ENCODE measurements at places on chromosomes 6 and 20.
A peak's percentile ranks its signal among the peaks of the same experiment; 100 is the strongest.

- peak; percentile 75 for DNase-seq
- peaks cover 10% of the 10 kb centered on the region for H3K36me3 ChIP-seq
- H3K27ac ChIP-seq, result peak overlapping the region; percentile 72
- H3K4me1 ChIP-seq, result peaks cover 54% of the 10 kb centered on the region
- peaks cover 27% of the 10 kb centered on the region for H3K27me3 ChIP-seq
These were observed 497.9 kb upstream of the JARID2 start for GRCh38 chr6:14747881-14748520.

DNA sequence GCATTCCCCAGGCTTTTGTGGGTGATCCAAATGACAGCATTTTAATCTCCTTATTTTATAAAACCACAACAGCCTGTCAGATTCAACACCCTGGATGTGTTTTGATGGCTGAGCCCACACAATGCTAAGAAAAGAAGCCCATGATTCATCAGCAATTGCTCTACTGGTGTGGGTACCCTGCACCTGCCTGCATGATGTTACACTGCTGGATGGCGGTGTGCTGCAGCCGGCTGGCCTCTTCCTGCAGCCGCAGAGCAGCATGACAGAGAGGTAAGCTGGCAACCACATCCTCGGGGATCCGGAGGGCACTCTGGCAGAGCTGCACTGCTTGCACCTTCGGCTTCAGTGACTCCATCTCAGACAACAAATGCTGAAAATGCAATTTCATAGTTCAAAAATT lies 327.5 kb downstream of the SYNE1 start:
- DNase-seq, result no peak
- no peaks in the 10 kb centered on the region for H3K27me3 ChIP-seq

- peak; percentile 78 for DNase-seq
- H3K27me3 ChIP-seq, result no peaks in the 10 kb centered on the region
- no peaks in the 10 kb centered on the region for H3K36me3 ChIP-seq
- H3K4me1 ChIP-seq, result peaks cover 37% of the 10 kb centered on the region
- peak overlapping the region; percentile 94 for H3K4me3 ChIP-seq
- no peak overlapping the region for H3K27ac ChIP-seq
These were observed 101.5 kb downstream of the NOL4L start for GRCh38 chr20:32483351-32484224.

DNA sequence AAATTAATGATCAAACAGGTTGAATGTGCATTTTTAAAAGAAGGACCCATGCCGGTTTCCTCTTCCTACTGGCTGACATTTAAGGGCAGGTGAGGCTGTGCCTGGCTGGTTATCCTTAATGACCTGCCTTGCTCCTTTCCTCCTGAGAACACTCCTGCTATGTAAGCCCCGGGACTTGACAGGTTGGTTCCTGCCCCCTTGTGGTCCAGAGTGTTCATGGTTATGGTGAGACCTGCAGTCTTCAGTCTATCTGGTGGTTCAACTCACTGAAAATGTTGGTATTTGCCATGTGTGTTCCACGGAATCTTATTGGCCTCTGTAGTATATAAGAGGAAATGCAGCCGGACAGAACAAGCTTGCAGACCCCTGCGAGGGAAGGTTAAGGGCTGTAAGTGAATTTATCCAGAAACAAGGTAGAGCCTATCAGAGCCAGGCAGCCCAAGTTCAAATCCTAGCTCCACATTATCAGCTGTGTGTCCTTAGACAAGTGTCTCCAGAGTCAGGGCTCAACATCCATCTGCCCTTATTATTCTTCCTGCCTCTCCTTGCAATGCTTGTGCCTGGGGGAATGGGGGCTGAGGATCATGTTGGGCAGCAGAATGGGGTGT lies 5.2 kb upstream of the BPIFA3 start:
- H3K27me3 ChIP-seq, result peaks cover 46% of the 10 kb centered on the region
- no peaks in the 10 kb centered on the region for H3K4me1 ChIP-seq
- no peak for DNase-seq
- H3K27ac ChIP-seq, result no peak overlapping the region

GRCh38 chr20:54152227-54153040 lies 21.4 kb downstream of the CYP24A1 start:
- H3K36me3 ChIP-seq, result no peaks in the 10 kb centered on the region
- DNase-seq, result no peak

All from natural killer cell treated with Interleukin-12 subunit alpha and Interleukin-12 subunit beta and Interleukin-15 and Interleukin-18, amount 100 ng/mL, for 72 hours (primary cell).